ENCODE measurements at places on chromosomes 13 and 19.

DNA sequence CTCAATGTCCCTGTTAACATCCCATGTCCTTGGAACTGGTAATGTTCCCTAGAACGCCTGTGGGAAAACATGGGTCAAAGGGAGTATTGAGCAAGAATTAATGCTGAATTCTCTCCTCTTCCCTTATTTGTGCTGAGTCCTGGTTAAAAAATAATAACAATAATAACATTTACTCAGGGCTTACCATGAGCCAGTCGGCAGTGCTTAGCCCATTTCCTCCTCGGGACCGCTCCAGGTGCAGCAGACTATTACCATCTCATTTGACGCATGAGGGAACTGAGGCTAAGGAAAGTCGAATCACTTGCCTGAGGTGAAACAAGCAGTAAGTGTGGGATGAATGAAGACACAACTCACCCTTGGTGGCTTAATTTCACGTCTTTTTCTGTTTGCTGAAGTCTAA lies 33.6 kb upstream of the SLC15A1 start:
- no peak for DNase-seq

GRCh38 chr19:18771328-18772242 lies 19.5 kb downstream of the COMP start:
- DNase-seq = peak; percentile 85

DNA sequence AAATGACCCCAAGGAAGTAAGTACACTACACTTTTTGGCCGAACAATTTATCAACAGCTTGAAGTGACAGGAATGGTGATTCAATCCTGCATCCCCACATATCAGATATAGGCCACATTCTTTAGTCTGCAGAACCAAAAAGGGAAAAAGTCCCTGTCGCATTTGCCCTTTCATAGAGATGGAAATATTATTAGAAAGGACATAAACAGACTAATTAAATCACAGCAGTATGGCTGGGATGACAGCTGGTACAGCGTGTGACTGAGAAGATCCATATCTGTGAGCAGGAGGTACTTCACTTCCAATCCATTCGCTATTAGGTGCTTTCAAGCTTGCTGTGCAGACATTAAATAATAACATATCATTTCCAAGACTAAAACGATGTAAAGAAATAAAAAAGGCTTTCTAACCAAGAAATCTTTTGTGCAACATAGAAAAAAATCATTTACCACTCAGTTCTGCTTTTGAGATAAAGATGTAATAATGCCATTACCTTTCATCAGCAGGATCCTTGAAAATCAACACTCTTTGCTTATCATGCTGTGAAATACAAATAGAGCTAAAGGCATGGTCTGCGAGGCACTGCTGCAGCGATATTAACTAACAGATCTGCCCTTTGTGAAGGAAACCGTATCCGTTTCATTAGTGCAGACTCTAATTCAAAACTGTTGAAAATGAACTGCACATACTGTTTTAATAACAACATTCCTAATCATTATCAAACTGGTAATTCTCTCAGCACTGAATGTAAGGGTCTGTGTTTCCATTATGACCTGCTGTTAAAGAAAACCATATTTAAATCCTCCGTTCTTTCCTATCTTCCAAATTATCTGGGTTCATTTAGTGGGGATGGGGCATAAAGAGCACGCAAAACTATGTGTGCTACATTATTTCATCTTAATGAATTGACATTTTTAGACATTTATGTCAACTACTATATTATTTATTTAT lies 245.6 kb downstream of the DACH1 start:
- DNase-seq = peak; percentile 66

DNA sequence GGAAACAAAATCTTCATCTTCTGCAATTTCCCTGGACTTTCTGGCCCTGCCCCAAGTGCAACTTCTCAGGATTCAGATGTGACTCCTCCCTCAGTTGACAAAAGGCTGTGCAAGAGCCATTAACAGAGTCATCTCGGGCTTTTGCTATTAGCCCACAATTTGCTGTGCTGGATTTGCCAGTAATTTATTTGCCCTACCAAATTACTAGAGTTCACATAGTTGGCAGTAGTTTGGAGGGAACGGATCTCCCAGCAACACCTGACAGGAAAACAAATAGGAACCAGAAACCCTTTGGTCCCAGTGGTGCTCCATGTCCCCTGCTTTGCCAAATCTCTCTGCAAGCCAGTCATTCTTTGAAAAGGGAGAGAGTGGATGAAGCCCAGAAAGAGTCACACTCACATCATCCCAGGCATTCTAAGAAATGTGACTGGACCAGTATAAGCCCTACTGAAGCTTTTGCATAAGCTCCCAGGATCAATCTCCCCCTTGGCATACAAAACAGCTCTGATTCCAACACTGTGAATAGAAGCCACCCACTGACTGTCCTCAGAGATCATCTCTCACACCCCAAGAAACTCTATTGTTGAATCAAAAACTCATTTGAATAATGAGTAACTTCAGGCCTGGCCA lies 350.1 kb upstream of the NBEA start:
- DNase-seq = no peak

- no peak for DNase-seq
These were observed 38.0 kb downstream of the ADGRE1 start for GRCh38 chr19:6925386-6925785.

DNA sequence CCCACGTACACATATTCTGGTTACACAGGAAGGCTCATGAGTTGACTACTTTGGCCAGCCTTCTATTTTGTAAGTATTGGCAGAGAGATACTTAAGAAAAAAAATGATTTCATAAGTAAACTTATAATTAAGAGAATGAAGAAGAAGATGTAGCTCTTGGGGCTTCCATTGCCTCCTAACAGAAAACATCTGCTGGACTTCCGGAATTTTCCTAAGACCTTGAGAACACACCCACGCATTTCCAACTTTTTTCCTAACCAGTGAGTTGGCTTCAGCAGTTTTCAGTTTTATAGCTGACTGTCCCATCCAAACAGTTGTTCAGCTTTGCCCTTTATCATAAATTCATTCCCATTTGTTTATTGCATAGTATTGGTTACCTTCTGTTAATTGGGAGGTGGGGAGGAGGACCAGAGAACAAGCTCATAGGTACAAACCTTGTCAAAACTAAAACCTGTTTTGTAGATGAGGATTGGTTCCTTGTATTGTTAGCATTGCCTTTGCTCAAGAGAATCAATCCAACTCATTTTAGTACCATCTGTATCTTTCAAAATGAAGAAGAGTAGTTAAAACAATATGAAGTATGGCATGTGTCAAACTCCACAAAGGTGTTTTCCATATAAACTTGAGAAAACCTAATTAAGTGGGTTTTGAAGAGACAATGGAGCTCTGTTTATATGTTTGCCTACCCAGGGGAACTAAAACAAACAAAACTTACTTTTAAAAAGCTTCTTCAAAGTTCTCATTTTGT lies 93.9 kb downstream of the COL4A2 start:
- DNase-seq = no peak

DNA sequence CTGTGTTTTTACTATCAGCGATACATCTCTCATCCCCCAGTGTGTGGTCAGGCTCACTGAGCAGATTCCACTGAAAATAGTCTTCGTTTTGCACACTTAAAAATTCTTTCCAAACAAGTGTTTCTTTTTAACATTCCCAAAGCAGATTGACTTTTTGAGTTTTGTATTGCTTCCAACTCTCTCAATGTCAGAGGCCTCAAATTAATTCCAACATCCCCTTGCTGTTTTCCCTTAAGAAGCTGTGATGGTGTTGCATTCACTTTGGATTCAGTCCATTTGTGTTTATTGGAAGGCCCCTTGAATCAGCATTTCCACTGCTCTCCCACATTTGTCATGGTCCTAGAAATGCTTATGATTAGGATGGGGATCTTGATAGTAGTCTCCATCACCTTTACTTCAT lies 228.7 kb downstream of the KCNRG start:
- DNase-seq = no peak

DNA sequence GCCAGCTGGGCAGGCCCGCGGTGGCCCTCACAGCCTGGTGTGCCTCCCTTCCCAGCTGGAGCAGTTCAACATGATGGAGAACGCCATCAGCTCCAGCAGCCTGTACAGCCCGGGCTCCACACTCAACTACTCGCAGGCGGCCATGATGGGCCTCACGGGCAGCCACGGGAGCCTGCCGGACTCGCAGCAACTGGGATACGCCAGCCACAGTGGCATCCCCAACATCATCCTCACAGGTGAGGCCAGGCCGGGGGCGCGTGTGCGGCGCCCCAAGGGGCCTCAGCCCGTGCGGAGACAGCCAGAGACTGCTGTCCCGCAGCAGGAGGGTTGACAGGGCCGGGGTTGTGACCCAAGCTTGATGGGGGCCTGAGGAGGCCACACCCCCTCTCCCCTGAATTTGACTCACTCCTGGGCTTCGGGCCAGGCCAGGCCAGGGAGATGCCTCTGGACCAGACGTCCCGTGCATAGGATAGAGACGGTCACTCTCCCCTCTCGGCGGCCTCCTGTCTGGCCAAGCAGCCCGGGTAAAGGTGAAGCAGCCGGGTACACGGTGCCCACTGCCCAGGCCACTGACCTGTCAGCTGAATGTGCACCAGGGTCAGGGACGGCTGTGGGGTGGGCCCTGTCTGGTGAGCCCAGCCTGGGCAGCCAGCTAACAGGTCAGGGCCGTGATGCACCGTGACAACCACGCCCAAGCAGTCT lies 15.4 kb downstream of the COMP start:
- peak; percentile 10 for DNase-seq

GRCh38 chr13:112671359-112671758 lies 18.5 kb upstream of the ATP11A start:
- no peak for DNase-seq

DNA sequence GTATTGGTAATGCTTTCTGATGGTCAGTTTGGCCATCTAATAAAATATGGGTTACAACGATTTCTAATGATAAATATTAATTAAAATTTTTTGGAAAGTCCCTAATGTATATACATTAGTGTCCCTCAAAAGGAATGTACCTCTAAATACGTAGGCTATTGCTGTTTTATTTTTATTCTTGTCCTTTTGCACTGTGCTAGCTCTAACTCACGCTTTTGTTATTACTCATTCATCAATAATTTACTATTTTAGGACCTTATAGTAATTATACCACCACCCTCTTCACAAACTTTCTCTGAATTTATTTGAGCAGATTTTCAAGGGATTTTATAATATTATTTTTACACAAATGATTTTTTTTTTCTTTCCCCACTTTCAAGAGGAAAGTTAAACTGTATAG lies 795.9 kb upstream of the PCDH9 start:
- no peak for DNase-seq

GRCh38 chr19:13441810-13442512 lies 64.3 kb downstream of the CACNA1A start:
- no peak for DNase-seq

- no peak for DNase-seq
These were observed 105.8 kb downstream of the DPF1 start for GRCh38 chr19:38118176-38118575.

GRCh38 chr19:47603706-47604565 lies 5.0 kb upstream of the BICRA start:
- no peak for DNase-seq

DNA sequence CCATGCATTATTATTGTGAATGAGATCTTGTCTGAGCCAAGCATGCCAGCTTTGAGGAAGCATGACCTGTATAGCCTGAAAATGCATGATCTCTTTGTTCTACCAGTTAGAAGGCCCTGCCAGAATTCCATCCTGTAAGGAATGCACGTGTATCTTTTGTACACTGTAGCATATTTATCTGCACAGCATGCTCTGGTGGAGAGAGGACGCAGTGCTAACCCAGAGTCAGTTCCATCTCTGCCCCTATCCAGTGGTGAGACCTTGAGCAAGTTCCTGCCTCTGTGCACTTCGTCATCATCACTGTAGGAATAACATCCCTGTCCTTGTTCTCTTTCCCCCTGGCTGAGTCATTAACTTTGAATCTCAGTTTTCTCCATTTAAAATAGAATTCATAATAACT lies 233.8 kb downstream of the SLC7A1 start:
- no peak for DNase-seq

GRCh38 chr13:94351292-94351990 lies 128.0 kb downstream of the DCT start:
- no peak for DNase-seq

DNA sequence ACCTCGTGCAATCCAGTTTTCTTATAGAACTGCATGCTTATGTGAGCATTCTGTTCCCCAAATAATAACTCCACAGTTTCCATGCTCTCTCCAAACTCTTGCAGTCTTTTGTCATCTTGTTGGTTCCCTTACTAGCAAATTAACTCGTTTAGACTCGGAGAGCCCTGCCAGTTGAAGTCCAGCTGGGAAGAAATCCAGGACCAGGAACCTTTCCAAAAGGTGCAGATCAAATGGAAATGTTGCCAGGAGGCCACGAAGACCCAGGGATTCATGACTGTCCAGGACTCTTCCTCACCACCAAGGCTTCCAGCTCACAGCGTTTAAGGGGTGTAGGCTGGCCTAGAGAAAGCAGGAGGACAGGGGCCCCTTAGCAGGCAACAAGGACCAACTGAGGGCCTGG lies 2.1 kb upstream of the TDRD12 start:
- no peak for DNase-seq

- DNase-seq = peak; percentile 67
These were observed 545 bp downstream of the RAD23A start for GRCh38 chr19:12946092-12946721.

DNA sequence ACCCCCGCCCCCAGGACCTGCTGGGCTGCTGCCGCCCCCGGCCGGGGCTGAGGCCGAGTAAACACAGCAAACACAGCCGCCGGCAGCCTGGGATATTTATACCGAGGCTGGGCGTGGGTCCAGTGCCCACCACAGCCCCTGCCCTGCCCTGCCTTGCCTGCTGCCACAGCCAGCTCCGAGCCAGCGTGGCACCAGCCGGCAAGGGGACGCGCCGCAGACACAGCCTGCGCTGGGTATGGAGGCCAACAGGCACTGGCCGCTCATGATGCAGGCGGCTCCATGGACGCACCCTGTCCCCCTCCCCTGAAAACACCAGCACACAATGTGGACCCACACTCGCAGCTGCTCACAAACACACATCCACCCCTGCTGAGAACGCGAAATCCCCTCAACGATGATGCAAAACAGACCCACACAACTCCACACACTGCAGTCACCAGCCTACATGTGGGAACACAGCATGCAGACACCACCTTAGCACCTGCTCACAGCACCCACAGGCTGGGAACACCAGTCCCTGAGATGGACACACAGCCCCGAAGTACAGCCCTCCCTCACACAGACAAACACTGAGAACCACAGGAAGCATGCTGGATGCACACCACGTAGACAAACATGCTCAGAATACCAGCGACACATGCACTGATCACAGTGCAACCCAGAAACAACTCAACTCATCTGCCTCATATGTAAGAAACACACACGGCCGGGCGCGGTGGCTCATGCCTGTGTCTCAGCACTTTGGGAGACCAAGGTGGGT lies 16.2 kb downstream of the CCDC97 start:
- DNase-seq = peak; percentile 40

All from BE2C (cell line).